ENCODE measurements at places on chromosomes 4 and X.

- no peak for DNase-seq
These were observed 404.7 kb downstream of the NAF1 start for GRCh38 chr4:162761965-162762364.

GRCh38 chr4:8202108-8203051 is 3.3 kb downstream of the SH3TC1 start:
- no peak for DNase-seq

DNA sequence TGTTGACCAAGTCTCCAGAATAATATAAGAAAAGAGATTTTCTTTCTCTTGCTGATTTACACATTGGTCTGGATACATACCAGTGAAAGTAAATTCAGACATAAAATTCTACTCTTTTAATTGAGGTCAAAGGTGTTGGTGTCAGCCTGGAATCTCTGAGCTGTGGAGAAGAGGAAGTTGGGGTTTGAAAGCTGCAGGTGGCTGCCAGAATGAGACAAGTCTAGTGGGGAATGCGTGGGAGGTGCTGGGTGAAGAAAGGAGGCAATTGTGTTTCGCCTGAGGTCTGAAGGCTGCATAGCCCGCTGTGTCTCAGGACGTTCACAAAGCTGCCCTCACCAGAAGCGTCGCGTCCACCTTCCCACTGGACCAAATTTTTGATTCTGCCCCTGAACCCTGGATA is 31.2 kb downstream of the PHEX start:
- no peak for DNase-seq

DNA sequence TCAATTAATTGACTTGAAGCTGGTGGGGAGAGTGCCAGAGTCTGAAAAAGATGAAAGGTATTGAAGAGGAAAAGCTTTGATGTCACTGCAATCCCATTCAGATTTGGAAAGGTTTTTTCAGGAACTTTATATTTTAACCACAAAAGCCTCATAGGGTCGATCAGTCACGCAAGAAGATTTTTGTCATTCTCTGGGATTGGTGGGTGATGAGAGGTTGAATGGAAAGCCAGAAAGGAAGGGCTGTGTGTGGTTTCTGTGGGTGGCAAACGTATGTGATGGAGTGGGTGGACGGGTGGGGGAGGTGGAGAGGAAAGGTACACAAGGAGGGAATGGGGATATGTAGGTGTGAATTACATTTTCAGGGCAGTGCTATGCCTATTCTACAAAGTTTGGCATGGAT is 173.8 kb upstream of the SCML1 start:
- no peak for DNase-seq

Measured in stimulated activated CD4-positive, alpha-beta T cell treated with anti-CD3 and anti-CD28 coated beads, Interleukin-15, amount 100 ng/mL, for 1 hour (primary cell).